ENCODE measurements at places on chromosomes 7 and 10.

DNA sequence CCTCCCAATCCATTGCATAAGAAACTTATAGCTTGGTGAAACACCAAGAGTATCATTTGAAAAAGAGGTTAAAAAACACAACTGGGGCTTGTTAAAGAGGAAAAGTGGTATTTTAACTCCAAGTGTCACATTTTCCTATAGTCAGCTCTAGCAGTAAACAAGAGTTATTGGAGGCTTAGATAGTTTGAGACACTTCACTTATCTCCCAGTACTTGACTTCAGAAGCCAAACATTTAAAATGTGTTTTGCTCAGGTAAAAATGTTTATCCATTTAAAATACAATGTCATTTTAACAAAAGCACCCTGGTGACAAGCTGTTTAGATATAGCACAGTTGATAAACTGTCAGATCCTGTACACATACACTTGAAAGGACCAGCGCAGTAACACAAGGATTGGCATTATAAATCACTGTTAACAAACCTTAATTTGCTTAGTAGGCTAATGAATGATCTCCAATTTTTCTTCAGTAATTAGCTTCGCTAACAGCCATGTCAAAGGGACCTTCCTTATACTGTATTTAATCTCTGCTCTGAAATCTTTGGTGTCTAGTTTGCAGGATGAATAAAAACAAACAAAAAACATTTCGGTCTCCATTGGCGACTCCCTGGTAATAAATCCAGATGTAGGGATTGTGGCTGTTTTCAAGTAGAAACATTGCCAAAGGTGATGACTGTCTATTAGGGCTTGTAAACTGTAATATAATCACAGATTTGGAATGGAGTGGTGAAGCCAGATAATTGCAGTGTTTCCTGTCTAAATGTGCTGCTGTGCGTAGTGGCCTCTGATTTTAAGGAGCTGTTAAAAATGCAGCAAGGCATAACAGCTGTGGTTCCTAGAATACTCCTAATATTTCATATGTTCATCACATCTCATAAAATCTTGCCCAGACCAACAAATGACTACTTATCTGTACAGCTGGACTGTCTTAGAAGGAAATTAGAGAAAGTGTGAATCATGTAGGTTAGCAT, 545.1 kb downstream of the AUTS2 start:
- no peaks in the 10 kb centered on the region for H3K36me3 ChIP-seq
- peak; percentile 75 for DNase-seq
- H3K27me3 ChIP-seq = peaks cover 4% of the 10 kb centered on the region

DNA sequence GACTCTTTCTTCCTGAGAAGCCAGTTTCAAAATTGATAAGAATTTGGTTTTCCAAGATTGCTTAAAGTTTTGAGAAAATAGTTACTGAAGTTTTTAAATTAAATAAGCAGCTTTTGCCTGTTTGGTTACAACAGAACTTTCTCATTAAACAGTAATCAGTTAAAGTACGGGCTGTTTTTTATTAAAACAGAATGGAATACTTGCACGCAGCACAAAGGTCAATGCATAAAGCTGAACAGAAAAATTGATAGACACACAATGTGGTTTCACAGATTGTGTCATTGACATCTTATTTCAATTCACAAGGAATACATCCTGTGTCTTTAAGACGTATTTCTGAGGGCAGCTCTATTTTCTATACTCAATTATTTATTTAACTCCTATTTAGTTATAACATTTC, 192.2 kb downstream of the PRKG1 start:
- H3K4me3 ChIP-seq = no peak overlapping the region
- no peaks in the 10 kb centered on the region for H3K36me3 ChIP-seq
- no peaks in the 10 kb centered on the region for H3K27me3 ChIP-seq
- no peak for DNase-seq

DNA sequence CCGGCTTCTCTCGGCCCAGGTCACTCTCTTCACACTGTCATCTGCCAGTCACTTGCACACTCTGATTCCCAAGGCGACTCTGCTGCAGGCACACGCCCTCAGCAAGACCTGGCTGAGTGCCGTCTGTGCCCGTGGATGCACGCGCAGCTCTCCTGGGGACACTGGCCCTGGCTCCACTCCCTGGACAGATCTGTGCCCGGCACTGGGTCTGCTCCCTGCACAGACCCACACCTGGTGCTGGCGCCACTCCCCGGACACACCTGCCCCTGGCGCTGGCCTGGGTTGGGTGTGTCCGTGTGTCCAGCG, 133.2 kb downstream of the DNAJB6 start:
- H3K4me1 ChIP-seq = no peaks in the 10 kb centered on the region
- no peaks in the 10 kb centered on the region for H3K36me3 ChIP-seq
- H3K4me3 ChIP-seq = no peak overlapping the region

- no peaks in the 10 kb centered on the region for H3K36me3 ChIP-seq
- H3K4me3 ChIP-seq = no peak overlapping the region
- H3K27ac ChIP-seq = no peak overlapping the region
- DNase-seq = no peak
Observed at GRCh38 chr10:110818311-110819256, 53.1 kb upstream of the PDCD4 start.

Measured in GM23248 (cell line).